ENCODE measurements at places on chromosomes 2 and 18.

DNA sequence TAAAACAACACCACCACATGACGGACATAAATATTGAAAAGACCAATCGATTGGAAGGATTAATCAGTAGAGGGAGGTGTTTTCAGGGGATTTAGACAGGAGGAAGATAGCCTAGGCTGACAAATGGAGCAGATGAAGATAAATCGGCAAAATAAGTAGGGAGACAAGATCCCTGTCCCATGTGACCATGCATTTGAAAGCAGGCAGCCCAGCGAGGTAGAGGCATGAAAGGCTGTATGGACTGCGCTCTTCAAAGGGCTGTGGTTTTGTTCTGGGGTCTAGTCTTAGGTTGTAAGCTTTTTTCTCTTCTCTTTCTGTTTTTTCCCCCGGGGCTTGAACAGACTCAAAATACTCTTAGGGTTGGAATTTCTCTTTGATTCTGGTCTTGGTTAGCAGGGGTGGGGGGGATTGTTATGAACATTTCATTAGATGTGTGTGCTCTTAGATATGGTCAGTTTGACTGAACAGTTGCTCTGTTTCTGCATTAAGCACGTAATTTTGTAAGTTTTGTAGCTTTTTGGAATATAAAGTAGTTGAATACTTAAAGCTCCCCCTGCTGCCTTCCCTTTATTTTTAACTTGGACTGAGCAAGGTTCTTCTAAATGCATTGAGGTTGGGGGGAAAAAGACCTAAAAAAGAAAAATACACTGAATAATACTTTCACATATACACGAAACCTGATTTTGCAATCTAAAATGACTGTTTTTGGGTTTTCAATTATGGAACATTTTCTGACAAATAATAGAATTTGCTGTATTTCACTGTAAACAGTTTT is 32.2 kb downstream of the ZNF532 start:
- no peak for DNase-seq

- DNase-seq: no peak
Observed at GRCh38 chr2:23420840-23421476, 36.0 kb downstream of the KLHL29 start.

- no peak for DNase-seq
Observed at GRCh38 chr2:176814740-176815367, 397.7 kb upstream of the HNRNPA3 start.

GRCh38 chr2:9191041-9191481 is 15.6 kb upstream of the ASAP2 start:
- no peak for DNase-seq

- no peak for DNase-seq
Observed at GRCh38 chr2:27931361-27931950, 40.9 kb downstream of the BABAM2 start.

- DNase-seq: peak; percentile 92
Observed at GRCh38 chr2:200302940-200303727, 3.4 kb upstream of the SPATS2L start.

DNA sequence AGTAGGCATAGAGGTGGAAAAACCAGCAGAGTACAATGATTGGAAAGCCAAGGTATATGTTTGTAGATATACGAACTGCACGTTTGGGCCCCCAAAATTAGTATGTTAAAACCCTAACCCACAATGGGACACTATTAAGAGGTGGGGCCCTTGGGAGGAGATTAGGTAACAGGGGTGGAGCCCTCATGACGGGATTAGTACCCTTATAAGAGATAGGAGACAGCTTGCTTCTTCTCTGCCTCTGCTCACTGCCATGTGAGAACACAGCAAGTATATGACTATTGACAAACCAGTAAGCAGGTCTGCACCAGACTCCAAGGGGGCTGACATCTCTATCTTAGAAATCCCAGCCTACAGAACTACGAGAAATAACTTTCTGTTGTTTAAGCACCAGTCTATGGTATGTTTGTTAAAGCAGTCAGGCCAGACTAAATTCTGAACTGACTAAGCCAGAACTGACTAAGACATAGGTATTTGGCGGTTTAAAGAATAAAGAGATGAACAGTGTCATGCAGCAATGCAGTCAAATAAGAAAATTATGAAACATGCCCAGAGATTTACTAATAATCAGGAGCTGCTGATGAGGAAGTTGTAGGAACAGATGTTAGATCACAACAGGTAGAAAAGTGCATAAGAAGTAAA is 182.9 kb downstream of the DYM start:
- DNase-seq: peak; percentile 7

- DNase-seq: no peak
Observed at GRCh38 chr2:22282220-22282619, 1102.8 kb upstream of the KLHL29 start.

DNA sequence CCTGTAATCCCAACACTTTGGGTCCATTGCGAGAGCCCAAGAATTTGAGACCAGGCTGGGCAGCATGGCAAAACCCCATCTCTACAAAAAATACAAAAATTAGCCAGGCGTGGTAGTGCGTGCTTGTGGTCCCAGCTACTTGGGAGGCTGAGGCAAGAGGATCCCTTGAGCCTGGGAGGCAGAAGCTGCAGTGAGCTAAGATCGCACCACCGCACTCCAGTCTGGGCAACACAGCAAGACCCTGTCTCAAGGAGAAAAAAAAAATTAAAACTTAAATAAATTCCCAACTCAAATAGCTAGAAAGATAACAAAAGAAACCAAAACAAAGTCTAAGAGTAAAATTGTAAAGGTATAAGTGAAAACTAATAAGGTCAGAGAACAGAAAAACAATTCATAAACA is 6.2 kb downstream of the ASXL2 start:
- no peak for DNase-seq

- no peak for DNase-seq
Observed at GRCh38 chr18:76410033-76410432, 85.0 kb downstream of the ZNF516 start.

DNA sequence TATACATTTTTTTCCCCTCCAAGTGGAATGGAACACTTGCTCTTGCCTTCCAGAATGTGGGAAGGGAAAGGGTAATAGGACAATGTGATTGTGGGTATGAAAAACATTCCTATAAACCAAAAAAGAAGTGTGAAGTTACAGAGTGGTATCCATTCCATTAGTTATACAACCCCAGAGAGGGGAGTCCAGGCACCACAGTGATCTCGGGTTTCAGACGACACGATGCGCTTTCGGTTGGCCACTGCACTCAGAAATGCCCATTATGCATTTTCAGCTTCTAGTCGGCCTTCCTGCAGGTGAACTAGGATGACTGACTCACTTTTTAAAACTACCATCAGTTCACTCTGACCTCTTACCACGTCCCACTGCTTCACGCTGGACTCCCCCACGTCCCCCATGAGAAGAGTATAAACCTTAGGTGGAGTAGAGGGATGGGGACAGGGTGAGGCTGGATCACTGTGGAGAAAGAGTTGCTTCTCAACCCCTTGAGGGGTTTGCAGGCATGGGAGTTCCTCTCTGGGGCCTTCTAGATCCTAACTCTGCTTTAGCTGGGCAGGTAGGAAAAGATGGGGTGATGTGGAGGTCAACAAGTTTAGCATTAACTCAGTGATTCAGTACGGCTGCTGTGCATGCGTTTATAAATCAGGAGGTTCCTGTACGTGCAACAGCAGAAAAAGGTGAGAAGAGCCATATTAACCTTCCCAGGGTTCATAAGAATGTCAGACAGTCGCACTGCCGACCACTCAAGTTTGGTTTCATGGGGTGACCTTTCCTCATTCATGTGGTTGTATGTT is 50.5 kb downstream of the ZNF532 start:
- DNase-seq: no peak

DNA sequence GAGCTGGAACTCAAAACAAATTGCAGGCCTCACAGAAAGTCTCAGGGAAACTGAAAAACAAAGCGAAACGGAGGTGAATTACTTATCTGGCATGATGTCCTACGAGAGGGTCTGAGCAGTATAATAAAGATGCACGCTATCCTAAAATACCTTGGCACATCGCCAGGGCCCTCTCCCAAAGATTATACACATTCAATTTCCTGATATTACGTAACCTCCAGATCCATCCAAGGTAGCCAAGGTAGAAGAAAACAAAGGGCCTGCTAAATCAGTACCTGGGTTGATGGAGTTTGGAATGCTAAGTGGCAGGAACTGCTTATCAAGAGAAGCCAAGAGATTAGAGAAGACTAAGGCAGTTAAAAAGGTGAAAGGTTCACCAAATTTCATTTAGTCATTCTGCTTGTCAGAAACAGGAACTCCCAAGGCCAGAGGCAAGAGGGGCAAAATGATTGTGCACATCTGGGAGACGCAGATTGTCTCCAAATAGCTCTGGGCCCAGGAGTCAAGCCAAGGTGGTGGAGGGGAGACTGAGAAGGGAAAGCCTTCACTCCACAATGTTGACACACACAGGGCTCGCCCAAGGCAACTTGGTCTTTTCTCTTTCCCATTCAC is 236.8 kb upstream of the ATP5MC3 start:
- DNase-seq: no peak

DNA sequence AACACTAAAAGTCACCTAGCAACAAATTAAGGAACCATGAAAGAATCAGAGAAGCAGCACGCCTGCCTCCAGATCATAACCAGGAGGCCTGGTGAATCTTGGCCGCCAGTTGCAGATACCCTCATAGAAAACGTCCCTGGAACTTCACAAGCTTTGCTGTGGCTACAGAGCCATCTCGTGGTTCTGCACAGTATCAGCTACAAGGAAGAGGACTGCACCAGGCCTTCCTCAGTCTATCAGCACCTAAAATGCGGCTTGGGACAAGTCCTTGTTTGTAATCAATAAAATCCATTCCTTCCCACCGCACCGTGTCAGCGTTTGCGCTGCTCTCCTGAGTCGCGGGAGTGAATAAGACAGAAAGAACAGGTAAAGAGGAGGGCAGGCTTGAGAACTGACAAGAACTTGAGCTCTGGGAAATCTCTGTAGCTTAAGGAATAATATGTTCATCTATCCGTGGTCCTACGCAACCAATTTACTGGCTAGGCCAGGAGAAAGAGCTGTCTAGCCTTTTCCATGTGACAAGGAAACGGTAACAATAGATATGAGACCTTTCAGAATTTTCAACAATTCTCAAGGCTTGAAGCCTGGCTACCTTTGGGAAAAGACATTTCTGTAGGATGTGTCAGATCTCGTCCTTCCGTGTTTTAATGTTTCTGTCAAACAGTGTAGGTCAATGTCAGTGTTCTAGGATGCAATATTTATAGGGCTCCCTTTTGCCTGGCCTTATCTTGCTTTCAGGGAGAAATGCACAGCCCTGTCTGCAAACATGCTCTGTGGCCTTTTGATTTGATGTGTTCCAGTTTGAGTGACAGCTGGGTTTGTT is 128.5 kb upstream of the RAB12 start:
- no peak for DNase-seq

- DNase-seq: no peak
Observed at GRCh38 chr2:224377751-224378700, 23.9 kb downstream of the FAM124B start.

DNA sequence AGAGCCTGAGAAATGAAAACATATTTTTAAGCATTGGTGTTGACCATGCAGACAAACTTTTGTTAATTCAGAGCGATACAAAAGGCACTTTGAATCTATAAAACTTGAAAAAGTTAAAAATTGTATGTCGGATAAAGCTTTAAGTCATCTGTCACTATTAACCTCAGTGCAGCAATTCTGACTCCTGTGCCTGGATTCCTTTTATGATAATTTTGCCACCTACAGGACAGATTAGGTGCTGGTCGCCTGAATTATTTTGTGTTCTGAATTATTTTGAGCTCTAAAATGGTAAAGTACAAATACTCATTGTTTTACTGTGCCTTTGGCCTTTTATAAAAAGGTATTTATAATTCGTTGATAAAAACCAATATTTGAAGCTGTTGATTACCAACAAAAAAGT is 19.4 kb upstream of the RNF138 start:
- no peak for DNase-seq

DNA sequence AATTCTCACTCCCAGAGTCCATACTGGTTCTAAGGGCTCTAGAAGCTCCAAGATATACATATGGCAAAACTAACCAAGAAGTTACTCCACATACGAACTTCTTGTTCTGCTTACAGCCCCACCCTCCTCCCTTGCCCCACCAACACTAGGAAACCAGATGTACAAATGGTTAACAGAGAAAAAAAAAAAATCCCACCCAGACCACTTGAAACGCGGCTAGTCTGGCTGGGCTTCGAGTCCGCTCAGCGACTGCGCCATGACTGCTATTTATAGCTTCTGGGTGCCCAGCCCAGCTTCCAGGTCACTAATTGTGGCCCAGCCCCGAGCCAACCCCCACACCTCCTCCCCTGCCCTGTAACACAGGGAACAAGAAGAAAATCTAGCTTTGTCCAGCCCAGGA is 47.0 kb upstream of the IHH start:
- DNase-seq: no peak

- no peak for DNase-seq
Observed at GRCh38 chr2:105806996-105807395, 62.3 kb downstream of the NCK2 start.

GRCh38 chr2:138475277-138475776 is 26.2 kb upstream of the SPOPL start:
- DNase-seq: no peak

- DNase-seq: no peak
Observed at GRCh38 chr2:6905668-6906067, 11.5 kb upstream of the RNF144A start.

DNA sequence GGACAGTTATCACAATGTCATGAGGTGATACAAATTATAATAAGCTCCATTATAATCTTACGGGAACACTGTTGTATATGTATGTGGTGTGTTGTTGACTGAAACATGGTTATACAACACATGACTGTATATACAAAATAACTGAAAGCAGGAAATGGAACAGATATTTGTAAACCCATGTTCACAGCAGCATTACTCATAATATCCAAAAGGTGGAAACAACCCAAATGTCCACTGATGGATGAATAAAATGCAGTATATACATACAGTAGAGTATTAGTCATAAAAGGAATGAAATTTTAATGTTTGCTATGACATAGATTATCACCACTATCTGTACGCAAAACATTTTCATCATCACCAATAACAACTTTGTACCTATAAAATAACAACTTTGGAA is 107.3 kb downstream of the USP34 start:
- DNase-seq: no peak

DNA sequence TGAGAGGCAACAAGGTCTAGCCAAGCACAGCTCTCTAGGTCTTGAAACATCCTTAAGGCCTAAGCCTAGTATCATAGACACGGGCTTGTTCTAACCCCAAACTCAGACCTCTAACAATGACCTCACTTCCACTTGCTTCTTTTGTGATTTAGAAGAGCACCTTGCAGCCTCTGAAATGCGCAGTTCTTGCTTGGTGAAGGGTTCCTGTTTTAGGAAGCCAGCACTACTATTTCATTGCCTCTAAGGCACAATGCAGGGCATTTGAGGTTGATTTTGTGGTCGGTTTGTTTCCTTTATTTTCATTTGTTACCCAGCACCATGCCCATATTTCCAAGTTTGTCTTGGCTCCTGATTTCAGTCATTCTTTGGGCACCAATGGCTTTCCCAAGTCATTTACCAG is 117.0 kb upstream of the CYP1B1 start:
- DNase-seq: no peak

Measured in keratinocyte (primary cell).